ENCODE measurements at places on chromosomes 12 and 14.

- peak; percentile 58 for DNase-seq
These were observed 3.6 kb upstream of the SLC7A8 start for GRCh38 chr14:23186913-23187654.

DNA sequence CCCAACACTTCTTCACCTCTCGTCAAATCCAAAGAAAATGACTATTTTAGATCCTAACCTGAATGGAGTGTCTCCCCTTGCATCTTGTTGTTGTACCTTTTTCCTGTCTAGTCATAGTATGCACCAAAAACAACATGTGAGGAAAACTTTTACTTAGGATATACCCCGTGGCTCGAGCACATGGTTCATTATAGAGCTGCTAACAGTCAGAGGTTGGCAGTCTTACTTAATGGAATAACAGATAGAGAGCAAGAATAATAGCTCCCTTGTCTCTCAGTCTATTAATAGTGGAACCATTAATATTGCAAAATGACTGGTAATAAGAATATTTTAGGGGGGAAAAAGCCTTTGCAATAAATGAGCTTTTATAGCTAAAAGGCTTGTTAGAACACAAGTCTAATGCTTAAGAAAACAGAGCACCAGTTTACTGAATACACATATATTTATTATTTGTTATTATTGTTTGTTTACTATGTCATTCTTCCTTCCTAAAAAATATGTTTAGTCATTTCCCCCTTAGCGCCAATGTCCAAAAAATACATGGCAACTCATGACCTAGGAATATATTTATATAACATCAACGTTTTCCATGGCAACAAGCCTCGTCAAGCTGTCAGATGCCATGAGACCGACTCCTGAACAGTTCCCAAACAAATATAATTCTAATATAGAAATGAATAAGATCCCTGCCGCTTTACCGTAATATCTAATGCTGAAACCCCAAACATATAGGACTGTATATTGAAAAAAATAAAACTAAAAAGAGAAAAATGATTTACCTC, 592.4 kb downstream of the SOX5 start:
- DNase-seq = no peak

DNA sequence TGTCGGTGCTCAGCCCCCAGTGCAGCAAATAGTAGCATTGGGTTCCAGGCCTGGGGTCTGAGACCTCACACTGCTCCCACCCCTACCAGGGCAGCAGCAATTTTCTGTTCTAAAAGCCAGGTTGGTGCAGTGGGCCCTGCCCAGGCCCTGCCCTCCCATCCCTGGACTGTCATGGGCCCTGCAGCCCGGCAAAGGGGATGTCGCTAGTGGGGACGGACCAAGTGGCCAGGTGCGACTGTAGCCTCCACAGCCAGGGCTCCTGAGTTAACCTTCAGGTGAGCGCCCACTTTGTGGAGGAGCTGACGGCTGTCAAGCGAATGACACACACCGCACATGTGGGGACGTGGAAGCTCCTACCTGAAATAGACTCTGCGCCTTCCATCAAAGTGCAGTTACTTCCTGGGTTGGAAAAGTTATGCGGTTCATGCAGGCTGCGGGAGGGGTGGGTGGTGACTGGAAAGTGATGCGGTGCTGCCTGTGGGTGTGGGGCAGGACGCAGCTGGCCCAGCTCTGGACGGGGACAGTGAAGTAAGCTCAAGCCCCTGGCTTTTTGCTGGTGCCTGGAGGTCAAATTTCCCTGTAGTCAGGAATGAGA, 1.5 kb downstream of the INF2 start:
- no peak for DNase-seq

GRCh38 chr12:122819209-122819785, 16.0 kb upstream of the HIP1R start:
- DNase-seq = no peak

- DNase-seq = peak; percentile 64
These were observed 15.9 kb upstream of the HHIPL1 start for GRCh38 chr14:99628887-99629618.

DNA sequence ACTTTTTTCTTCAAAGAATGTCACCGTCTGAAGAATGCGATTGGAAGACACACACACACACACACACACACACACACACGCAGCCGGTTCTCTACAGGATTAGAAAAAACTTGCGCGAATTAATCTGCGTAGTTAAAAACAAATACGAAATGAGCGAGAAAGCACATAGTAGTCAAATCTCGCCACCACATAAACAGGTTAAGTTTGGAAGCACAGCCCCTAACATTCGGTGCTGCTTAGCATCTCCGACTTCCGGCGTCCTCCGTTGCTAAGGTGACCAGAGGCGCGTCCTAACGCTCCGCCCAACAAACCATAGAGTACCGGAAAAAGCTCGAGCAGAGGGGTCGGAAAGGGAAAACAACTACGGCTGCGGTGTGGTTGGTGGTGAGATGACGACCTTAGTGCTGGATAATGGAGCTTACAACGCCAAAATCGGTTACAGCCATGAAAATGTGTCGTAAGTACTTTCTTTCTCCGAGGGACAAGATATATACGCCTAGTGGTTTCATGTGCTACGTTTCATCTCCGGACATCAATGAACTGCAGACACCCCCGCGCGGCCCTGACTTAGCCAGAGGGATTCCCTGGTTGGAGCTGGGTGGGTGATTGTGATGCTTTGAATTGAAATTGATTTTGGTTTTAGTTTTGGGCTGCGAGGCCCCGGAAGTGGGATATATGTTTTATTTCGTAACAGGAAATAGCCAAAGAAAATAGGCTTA, at the start of gene ACTR6:
Gene ACTR6 (plus strand): TSS at position 353 of the 719 bp plus-strand sequence. CDS start 37 bp downstream, at position 390.
- DNase-seq = peak; percentile 95

- DNase-seq = no peak
These were observed 4.5 kb upstream of the DCAF11 start for GRCh38 chr14:24110060-24110459.

- DNase-seq = peak; percentile 51
These were observed 246.1 kb upstream of the CCDC196 start for GRCh38 chr14:66240105-66240504.

GRCh38 chr12:106131676-106132075, 7.1 kb downstream of the NUAK1 start:
- DNase-seq = peak; percentile 69

- no peak for DNase-seq
These were observed 99.2 kb upstream of the SCAF11 start for GRCh38 chr12:46089414-46090162.

- no peak for DNase-seq
These were observed 10.6 kb downstream of the METAP2 start for GRCh38 chr12:95484524-95484923.

GRCh38 chr12:92739113-92739512, 36.3 kb downstream of the PLEKHG7 start:
- peak; percentile 20 for DNase-seq

DNA sequence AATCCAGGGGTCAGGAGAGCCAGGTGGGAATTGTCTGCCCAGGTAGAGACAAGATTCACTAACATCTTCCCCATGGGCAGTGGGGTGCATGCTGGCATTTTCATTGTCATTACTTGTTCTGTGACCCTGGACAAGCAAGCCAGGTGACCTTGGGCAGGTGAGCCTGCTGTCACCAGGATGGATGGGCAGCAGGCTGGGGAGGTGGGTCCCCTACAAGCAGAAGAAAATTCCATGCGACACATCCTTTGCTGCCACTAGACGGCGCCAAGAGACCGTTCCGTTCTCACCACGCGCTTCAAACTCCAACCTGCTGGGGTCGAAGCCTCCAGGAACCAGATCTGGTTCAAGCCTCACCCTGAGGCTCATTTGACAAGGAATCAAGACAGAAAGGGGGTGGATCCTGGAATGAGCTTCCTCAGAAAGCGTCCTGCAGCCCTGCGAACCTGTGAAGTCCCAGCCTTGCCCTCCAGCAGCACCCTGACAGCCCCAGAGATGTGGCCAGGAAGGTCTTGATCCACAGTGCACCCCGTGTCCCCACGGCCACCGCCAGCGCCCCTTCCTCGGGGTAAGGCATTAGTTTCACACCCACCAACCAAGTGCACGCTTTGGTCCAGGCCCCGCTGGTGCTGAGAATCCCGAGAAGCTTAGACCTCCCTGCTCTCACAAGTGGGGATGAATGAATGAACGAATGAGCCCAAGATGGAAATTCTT, 3.2 kb upstream of the DYNC1H1 start:
- peak; percentile 77 for DNase-seq

DNA sequence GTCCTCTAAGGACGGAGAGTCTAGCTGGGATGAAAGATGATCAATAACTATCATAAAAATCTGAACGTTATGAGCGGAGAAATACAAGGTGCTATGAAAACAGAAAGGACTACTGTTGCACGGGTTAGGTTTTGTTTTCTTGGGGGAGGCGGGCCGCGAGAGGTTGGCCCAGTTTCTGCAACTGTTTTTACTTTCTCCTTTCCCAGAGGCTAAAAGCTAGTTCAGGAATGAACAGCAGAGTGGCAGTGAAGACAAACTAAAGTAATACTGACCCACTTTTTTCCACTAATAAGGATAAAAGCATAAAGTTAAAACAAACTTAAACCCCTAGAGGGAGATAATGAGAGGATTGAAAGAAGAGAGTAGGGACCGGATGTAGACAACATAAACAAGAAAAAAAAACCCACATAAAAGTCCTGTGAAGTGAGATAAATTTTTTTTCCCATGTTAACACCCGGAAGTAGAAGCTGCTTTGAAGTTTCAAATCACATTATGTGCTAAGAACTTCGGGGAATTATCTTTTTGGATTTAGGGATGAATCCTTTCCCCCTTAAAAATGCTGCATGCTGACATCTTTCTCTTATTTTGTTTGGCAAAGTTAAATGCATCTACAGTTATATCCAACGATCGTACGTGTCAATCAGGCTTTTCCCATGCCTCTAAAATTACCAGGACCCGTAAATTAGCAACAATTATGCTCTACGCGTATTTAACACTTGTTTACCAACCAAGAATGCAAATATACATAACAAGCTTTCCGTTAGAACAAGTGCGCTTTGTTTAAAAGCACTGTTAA, 1.0 kb upstream of the CDK17 start:
- DNase-seq = peak; percentile 78

DNA sequence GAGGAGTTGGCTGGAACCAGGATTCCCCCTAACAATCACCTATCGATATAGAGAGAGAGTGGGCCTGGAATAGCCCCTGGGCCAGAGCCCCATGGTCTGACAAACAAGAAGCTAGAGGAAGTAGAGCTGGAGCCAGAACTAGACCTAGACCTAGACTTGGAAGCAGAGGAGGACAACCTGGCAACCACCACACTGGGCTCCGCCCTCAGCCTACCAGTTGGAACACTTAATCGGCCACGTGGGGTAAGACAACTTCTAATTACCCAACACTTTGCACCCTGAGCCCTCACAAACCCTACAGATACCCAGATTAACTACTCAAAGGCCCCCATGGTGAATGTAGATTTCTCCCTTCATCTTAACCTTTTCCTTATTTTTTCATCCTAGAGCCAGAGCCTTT, 4.6 kb upstream of the PA2G4 start:
- DNase-seq = no peak

DNA sequence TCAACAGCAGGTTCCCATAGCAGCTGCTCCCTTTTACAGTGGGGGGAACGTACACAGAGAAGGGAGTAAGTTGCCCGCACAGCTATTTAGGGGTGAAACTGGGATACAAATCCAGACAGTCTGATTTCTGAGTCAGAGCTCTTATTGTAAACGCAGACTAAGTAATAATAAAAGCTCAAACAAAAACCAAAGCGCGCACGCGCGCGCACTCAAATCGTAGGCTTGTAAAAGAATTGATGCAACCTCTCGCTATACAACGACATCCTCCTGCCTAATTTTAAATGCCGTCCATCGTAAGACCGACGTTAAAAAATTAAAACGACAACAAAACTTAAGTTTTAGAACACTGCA, 747 bp upstream of the DACT1 start:
- DNase-seq = peak; percentile 92

GRCh38 chr14:56120091-56120691, 2.0 kb downstream of the PELI2 start:
- peak; percentile 60 for DNase-seq

DNA sequence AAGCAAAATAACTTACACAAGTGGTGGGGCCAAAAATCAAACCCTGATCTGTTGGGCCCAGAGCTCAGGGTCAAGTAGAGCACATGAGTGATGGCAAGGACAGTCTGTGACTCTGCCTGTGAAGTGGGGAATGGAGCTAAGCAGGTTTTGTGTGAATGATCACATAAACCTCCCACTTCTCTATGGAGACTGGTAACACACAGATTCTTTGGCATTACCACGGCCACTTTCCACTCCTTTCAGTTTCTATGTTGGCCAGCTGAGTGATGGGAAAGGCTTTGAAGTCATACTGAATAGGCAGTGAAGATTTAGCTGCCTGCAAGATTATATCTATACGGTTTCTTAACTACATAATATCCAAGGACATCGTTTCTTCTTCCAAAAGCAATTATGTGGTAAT, 97.9 kb downstream of the ARMH4 start:
- DNase-seq = no peak

- DNase-seq = no peak
These were observed 7.7 kb upstream of the ATXN2 start for GRCh38 chr12:111606767-111607230.

DNA sequence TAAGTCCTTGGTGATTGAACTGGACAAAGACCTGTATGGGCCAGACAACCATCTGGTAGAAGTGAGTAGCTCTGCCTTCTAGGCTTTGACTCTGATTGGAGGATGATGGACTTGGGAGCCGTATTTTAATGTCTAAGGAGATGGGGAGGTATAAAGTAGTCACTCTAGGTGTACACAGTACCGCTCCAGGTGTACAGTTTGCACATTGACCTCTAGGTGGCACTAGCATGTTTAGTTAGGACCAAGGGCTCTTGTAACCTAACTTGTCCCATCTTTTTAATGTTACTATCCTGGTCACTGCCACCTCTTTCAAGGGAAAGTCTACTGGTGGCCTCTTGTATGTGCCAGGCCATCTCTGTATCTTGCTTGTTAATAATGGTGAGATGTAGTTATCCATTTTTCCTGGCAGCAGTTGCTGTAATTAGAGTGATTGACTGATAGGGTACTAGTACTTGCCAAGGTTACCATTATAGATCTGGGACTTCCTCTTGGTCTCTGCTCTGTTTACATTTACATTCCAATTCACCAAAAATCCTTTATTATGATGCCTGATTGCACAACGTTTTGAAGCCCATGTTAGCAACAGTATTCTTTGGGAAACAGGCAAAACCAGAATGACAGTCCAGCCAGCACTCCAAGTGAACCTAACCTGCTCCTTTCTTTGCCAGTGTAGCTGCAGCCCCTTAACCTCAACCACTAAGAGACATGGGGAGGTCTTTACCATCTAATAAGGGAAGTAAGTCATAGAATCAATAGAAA, 3.6 kb downstream of the SMARCD1 start:
- peak; percentile 50 for DNase-seq

GRCh38 chr14:36256126-36256801, 64.2 kb downstream of the MBIP start:
- DNase-seq = no peak

Measured in fibroblast of skin of back (primary cell).